Dermis microvascular lymphatic vessel endothelial cell (primary cell): ENCODE measurements at places on chromosomes 16 and 17.

- DNase-seq, result no peak
These were observed 30.5 kb downstream of the CUEDC1 start for GRCh38 chr17:57924677-57925076.

- peak; percentile 38 for DNase-seq
These were observed 141.0 kb upstream of the CIBAR2 start for GRCh38 chr16:85253084-85253941.

GRCh38 chr16:17590711-17591654 is 120.2 kb upstream of the XYLT1 start:
- no peak for DNase-seq

- no peak for DNase-seq
These were observed 59.3 kb upstream of the BRD7 start for GRCh38 chr16:50428116-50428515.

DNA sequence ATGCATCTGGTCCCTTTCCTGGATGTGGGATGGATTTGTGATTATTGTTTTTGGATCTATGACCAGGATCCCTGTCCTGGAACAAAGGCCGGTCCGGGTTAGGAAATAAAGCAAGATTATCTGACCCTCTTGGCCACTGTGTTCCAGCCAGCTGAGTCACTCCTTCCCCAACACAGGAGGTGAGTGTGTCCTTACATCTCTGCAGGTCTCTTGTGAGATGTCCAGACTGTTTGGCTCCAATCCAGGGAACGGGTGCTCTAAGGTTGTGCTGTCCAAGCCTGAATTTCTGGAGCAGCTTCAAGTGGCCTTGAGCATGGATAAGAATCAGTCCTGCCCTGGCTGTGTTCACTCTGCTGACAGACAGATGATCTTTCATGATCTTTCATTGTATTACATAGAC is 136.5 kb upstream of the CCL2 start:
- no peak for DNase-seq

GRCh38 chr16:66095676-66096075 is 270.8 kb upstream of the CDH5 start:
- DNase-seq, result no peak

DNA sequence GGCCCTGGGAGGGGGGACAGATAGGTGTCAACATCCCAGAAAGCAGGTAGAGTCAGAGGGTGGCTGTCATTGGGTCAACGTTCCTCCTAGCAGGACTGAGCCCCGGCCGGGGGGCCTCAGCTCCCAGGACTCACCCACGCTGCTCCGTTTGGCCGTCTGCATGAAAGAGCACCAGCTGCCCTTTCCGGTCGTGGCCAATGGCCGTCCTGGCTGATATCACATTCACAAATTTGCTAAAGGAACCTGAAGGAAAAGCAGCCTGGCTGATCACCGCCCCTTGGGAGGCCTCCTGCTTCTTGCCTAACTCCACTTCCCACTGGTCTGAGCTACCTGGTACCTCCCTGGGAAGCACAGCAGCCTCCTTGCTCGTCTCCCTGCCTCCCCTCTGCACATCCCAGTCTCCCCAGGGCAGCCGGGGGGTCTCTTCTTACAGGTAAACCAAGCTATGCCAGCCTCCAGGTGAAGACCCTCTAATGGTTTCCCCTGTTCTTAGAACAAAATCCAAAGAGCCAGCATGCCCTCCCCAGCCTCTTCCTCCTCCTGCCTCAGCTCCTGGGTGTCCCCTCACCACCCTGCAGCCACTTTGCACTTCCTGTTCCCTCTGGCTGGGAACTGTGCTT is 3.4 kb downstream of the NAGPA start:
- no peak for DNase-seq

DNA sequence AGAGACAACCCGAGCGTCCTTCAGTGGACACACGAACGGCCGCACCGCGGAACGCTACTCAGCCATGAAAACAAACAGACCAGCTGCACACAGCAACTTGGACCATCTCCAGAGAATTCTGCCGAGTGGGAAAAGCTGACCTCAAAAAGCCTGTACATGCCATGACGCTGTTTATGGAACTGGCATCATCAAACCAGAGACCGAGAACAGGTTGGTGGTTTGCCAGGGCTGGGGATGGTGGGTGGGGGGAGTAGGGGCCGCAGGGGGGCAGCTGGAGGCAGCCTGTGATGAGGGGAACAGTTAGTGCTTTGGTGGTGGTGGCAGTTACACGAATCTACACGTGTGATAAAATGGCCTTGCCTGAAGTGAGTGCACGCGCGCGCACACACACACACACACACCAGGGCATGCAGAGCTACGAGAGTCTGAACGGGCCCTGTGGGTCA is 169.8 kb downstream of the LAT start:
- peak; percentile 24 for DNase-seq

- DNase-seq, result no peak
These were observed 8.4 kb downstream of the CDH11 start for GRCh38 chr16:65113441-65113840.

DNA sequence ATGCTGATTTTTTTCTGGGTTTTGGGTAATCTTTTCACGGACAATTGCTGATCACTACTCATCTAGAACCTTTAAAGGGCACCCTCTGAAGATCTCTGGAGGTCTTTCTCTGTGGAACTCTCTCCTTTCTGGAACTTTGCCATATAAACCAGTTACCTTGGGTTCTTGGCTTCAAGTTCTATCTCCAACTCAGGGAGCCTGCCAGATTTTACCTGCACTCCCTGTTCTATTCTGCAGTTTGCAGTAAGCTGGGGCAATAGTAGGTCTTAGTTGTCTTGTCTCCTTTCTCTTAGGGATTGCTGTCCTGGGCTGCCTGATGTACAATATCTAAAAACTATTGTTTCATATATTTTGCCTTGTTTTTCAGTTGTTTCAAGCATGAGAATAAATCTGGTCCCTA is 120.3 kb downstream of the CHD9 start:
- no peak for DNase-seq

DNA sequence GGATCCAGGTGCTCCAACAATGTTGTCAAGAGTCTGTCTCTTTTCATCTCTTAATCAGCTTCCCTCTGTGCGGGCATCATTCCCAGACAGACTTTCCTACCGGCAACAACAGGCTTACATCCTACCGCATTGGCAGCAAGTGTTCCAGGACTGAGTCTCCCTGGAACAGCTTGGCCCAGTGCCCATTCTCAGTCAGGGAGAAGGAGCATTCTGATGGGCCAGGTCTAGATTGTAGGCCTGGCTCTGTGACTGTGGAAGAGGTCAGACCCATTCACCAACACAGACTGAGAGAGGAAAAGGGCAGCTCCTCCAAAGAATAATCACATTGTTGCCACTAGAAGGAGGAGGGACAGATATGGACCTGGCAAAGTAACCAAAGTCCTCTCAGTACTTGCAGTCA is 68.1 kb upstream of the TMEM132E start:
- DNase-seq, result no peak
